ENCODE measurements at places on chromosomes 6 and 20.
A peak's percentile ranks its signal among the peaks of the same experiment; 100 is the strongest.

DNA sequence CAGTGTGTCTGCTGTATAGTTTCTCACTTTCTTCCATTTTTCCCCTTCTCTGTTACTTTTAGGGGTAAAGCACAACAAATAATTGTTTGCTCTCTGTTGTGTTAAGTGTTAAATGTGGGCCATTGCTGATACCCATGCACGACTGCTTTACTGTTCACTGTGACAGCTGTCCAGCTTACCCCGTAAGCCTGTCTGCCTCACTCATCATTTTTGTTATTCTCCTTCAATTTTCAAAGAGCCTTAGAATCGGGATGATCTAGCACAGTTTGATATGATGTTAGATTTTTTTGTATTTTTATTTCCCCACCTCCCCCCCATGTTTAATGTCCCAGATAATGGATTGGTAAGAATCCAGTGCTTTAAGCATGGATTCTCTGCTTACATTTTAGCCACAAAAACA is 41.2 kb upstream of the MLIP start:
- DNase-seq, result no peak

- DNase-seq, result no peak
These were observed 12.9 kb upstream of the LAMP5 start for GRCh38 chr20:9501473-9501872.

DNA sequence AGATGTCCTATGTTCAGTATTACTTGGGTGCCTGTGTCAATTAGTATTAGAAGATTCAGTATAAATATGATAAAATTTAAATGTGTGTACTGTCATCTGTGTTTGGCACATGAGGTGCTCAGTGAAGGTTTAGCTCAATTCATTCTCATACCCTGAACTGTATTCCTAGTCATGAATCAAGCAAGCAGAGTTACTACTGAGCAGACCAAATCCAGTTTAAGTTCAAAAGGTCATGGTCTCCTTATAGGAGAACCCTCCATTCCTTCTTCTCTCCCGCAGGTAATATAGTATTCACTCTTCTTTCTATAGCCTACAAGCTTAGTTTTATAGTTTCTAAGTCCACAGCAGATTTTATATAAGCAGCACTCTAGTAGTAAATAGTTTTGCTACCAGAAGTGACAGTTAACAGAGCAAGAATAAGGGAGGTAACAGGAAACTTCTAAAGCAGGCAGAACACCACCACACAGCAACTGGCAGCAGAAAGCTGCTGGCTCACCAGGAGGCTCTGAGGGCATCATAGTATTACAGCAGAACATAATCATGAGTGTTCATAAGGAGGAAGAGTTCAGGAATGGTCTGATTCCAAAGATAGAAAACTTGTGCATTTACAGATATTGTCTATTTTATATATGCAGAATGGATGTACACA is 133.2 kb downstream of the SLC16A10 start:
- DNase-seq, result no peak

DNA sequence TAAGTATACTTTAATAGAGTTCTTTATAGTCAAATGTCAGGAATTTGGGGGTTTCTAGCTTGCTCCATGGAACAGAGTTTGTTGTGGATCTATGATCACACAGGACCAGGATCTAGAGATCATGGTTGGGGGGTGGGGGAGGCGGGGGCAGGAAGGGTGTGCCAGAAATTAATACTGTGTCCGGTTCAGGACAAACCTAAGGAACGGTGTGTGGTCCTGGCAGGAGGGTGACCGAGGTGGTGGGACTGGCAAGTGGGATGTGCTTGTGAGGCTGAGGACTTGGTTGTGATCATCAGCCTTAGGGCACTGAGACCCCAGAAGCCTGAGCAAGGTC is 27.9 kb downstream of the GSTA3 start:
- DNase-seq, result no peak

DNA sequence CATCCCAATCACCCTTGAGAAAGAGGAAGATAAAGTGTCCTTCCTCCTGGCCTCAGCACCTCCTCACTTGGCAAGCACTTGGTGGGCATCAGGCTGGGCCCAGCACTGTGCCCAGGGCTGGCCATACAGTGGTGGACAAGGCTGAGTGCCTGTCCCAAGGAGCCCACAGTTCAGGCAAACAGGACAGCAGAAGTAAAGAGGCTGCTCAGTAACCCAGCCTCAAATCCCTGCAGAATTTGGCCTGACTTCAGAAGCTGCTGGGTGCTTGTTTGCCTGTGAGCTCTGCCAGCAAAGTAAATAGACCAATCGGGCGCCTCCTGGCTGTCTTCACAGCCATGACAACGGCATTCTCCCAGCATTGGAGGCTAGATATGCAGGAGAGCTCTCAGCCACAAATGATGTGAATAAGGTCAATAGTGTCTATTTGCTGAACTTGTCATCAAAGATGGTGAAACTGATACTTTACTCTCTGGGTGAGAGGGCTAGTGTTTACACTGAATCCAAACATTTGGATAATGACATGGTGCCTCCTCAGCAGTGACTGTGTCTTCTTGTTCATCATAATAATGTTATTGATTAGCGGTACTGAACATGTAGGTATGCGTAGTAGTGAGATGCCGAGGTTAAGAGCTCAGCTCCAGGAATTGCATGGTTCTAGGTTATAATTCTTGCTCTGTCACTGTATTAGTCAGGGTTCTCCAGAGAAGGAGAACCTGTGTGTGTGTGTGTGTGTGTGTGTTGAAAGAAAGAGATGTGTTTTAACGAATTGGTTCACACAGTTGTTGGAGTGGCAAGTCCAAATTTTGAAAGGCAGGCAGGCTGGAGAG is 36.9 kb upstream of the FANCE start:
- no peak for DNase-seq

- DNase-seq, result no peak
These were observed 587 bp downstream of the IP6K3 start for GRCh38 chr6:33746036-33746600.

DNA sequence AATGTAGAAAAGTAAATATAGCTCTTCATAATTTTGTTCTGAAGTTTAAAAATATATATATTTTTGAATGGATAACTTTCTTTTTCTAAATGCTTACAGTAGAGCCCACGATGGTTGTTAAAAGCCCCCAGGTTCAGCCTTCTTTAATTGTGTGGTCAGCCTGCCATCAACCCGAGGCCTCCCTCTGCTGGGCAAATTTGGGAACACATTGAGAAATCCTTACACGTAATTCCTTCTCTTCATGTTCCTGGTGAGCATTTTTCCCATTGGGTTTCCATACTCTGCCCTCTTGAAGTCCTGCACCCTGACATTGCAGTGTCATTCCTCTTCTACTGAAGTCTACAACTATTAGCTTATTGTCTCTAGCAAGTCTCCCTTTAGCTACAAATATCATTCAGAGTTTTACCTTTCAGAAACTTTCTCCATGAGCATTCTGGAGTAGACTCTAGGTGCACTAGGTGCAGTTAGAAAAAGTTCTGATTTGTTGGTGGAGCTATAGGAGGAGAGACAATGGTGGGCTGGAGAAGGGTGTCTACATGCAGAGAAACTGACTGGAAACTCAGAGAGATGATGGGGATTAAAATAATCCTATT is 40.6 kb downstream of the TRIM38 start:
- DNase-seq, result no peak

DNA sequence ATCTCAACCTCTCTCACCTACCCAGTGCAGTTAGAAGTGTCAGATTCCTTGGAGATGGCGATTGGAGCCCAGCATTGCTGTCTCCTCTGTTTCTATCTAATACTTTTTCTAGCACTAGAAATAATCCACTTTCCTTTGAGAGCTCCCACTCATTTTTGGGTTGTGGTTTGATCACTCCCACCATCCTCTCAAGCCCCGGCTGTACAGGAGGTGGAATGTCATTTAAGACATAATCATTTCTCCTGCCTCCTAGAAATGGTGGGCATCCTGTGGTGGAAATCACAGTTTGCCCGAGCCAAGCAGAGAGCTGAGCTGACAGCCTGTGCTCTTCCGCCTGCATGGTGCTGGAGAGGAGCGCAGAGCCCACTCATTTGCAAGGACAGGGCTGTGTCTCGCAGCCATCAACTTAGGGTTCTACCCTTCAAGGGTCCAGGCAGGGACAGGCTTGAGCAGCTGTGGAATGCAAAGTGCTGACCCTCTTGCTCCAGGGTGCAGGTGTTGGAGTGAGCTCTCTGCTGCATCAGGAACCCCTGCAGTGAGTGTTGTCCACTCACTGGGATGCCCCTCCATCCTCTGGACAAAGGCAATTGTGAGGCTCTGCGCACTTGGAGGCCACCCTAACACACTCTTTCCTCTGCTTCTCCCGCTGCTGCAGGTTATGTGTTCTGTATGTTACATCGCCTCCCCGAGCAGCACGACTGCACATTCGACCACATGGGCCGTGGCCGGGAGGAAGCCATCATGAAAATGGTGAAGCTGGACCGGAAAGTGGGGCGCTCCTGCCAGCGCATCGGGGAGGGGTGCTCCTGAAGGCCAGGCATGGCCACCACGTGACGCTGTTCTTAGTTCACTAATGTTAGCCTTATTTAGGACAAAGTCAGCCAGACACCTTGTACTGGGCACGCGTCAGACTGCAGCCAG is 332.3 kb downstream of the ZFAND3 start:
- DNase-seq, result no peak

- DNase-seq, result peak; percentile 50
These were observed 242.3 kb upstream of the SUPT3H start for GRCh38 chr6:45619994-45620471.

- no peak for DNase-seq
These were observed 1.6 kb downstream of the DSP start for GRCh38 chr6:7542874-7543624.

DNA sequence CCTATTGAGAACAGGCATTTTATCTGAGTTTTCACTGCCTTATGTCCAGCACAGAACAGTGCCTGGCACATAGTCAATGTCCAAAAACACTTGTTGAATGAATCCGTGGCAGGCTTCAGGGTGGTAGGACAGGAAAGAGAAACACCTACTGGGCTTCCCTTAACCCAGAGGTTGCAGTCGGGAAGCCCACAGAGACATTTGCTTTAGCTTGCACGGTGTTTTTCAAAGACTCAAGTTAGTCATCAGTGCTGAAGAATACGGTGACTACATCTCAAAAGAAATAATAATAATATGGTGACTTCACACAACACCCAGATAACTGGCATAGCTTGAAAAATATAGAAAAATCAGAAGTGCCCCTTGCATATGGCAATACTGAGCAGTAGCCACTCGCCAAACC is 160.4 kb downstream of the CD83 start:
- no peak for DNase-seq

DNA sequence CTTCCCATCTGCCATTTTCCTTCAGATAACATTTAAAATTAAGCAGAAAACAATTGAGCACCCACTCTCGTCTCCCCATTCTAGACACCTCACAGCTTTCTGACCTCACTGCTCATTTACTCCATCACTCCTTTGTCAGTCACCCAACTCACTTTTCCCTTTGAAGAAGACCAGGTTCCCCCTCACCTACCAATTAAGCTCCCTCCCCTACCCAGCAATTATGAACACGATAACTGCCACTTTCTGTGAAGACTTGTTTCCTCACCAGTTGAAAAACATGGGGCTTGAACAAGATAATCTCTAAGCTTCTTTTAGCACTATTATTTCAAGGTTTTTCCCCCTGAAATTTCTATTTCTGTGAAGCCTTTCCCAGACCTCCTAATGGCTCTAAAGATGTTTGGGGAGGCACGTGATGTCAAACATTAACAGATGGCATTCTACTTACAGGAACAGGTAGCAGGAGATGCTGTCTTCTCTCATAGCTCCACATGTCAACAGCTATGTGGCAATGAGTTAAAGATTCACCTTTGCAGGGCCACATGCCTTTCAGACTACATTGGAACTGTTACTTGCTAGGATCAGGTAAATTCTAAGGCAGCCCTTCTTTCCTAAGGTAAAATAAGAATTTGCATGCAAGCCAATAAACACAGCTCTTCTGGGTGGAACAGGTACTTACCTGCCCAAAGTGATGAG is 24.8 kb upstream of the SLA2 start:
- no peak for DNase-seq

- DNase-seq, result no peak
These were observed 169.9 kb downstream of the CARMIL1 start for GRCh38 chr6:25448965-25449538.

DNA sequence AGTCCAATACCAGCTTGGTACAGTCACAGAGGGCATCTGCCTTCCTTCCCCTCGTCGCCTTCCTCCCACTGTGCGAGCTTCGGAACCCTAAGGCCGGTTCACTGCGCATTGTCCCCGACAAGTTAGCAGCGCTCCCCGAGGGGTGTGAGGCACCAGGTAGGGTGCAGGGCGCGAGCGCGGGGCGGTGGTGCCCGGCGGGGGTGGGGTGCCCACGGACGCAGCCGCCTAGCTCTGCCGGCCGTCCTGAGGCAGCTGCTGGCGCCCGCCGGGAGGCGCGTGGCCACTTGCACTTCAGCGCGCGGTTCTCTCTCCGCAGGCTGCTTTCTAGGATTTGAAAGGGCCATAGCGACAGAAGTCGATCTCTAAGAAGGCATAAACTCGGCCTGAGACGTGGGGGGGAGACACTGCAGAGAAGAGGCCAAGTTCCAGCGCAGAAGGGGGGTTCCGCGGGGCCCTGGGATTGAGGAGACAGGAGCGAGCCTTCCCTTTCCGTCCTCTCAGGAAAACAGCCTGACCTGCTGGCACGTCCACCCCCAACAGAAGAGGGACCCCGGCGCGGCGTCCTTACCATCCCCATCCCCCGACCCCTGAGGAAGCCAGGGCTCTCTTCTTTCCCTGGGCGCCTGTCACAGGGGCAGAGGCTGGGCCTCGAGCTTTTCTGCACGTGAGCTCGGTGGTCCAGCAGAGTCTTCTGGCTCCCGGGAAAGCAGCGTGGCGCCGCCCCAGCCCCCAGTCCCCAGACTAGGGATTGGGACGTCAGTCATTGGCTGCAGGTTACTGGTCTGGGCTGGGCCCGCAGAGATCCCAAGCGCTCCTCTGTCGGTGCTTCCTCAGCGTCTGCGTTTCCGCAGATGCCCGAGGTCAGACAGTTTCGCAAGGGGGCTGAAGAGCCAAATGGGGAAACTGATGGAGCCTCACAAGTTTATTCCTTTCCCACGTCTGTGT is 15.6 kb upstream of the PRDM13 start:
- DNase-seq, result no peak

All from stimulated activated CD8-positive, alpha-beta memory T cell treated with anti-CD3 and anti-CD28 coated beads, Interleukin-7, amount 100 ng/mL, for 48 hours (primary cell).